ENCODE measurements at places on chromosomes 12 and 14. TPM values are rescaled to one million over a fixed set of nuclear protein-coding genes. Genes with fewer than 3 reads are reported as not detected.

The GALNT8 gene
- 4.5 TPM for total RNA-seq

DNA sequence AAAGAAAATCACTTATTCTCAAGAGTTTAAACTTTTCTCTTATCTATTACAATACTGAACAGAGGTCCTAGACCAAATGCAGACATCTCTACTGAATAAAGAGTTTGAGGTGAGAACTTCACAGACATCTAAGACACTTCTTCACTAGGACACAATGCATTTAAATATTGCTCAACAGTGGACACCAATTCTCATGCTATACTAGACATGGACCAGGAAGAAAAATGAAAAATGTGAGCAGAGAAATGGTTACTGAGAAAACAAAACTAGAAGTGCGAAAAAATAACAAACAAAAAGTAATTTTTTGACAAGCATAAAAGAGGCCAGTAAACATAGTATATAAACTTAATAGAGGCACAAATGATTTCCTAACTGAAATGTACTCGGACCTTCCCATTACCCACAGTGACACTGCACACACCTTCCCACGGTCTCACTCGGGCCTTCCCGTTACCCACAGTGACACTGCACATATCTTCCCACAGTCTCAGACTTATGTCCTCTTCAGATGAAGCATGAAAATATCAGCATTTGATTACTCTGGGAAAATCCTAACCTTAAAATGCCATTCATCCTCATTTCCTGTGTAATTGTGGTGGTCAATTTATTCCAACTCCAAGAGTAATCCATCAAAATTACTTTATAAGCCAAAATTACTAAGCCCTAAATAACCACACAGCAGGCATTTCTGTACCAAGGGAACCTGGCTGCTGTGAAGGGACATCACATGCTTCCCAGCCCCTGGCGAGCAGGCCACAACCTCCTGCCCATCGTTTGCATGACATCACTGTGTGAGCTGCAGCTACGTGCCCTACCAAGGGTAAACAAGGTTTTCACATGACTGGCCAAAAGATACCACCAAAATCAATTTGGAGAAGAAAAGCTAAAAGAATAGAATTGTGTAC, 6.4 kb downstream of the SLC15A4 start:
- DNase-seq, result no peak

GRCh38 chr14:91980157-91980556, 32.7 kb upstream of the FBLN5 start:
- no peak for DNase-seq

GRCh38 chr14:93301821-93302447, 30.9 kb downstream of the BTBD7 start:
- no peak for DNase-seq

- no peak for DNase-seq
These were observed 990 bp upstream of the TPI1 start for GRCh38 chr12:6866163-6866919.

DNA sequence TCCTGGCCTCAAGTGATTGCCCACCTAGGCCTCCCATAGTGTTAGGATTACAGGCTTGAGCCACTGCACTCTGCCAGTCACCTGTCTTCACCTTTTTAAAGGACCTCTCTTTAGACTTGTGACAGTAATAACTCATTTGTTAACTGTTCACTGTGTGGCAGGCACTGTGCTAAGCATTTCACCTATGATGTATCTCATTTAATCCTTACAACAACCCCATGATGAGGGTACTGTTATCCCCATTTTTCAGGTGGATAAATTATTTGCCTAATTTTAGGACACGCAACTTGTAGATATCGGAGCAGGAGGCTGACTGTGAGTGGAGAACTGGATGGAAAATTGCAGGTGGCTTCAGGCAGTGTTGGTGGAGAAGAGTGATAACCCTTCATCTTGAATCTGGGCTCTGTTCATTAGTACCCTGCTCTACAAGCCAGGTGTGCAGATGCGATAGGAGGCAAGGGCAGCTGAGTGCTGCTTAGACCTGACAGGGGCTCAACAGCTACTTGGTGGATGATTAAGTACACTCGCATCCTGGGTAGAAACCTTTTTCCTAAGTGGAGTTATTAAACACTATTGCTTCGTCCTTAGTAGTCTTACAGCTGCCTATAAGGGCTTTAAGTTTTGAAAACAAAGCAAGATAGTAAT, 2.7 kb downstream of the TCTN1 start:
- DNase-seq, result no peak

GRCh38 chr12:114995891-114996290, 311.9 kb upstream of the TBX3 start:
- DNase-seq, result no peak

The SLC5A8 gene
- total RNA-seq, result not detected

The ZBTB42 gene
- 3.2 TPM for total RNA-seq

- no peak for DNase-seq
These were observed 321.3 kb downstream of the AEBP2 start for GRCh38 chr12:19760611-19761010.

The CPNE8 gene
- total RNA-seq, result 14.1 TPM

The GYS2 gene
- total RNA-seq, result not detected

The BEGAIN gene
- 0.27 TPM for total RNA-seq

GRCh38 chr12:109016016-109016415, 4.9 kb downstream of the SVOP start:
- DNase-seq, result no peak
